Stimulated activated CD8-positive, alpha-beta memory T cell treated with anti-CD3 and anti-CD28 coated beads, Interleukin-7, amount 100 ng/mL, for 4 hours (primary cell): ENCODE measurements at places on chromosomes 2 and 18.

- no peak for DNase-seq
Measured at GRCh38 chr2:207674826-207675225, 36.6 kb upstream of the CCNYL1 start.

GRCh38 chr2:153077311-153077710 lies 358.9 kb downstream of the ARL6IP6 start:
- DNase-seq: no peak

- no peak for DNase-seq
Measured at GRCh38 chr2:84653302-84653701, 137.0 kb downstream of the DNAH6 start.

- DNase-seq: no peak
Measured at GRCh38 chr2:127790694-127791529, 20.1 kb downstream of the WDR33 start.

DNA sequence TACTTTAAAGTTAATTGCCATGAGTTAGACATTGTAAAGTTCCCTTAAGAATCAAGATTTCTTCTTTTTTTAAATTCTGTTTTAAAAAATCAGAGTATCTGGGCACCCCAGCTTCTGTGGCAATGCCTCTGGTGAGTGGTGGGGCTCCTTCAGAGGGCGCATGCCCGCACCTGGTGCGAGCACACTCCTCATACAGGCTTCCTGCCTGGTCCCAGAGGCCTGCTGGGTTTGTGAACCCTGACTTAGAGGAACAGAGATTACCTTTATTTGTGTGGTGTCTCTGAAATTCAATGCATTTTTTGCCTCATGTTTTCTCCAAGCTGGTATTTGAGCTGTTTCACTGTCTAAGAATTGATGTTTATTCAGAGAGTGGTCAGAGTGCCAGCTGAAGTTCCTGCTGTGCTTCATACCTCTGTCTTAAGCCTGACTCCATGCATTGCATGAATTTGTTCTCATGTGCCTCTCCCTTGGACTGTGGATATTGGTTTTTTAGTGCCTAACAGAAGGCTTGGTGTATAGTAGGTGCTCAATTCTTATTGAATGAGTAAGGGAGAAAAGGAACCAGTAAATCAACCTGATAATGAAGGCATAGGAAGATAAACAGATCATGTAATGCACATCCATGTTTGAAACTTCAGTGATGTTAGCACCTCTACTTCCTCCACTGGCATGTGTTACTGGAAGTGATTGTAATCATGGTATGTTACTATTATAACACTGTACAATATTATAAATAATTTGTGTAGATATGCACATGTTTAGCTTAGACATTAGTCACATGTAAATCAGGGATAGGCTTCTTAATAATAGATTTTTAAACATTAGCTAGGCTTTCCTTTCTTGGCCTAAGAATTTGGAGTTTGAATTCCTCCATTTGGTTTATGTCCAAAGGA lies 29.0 kb downstream of the PHLPP1 start:
- no peak for DNase-seq

DNA sequence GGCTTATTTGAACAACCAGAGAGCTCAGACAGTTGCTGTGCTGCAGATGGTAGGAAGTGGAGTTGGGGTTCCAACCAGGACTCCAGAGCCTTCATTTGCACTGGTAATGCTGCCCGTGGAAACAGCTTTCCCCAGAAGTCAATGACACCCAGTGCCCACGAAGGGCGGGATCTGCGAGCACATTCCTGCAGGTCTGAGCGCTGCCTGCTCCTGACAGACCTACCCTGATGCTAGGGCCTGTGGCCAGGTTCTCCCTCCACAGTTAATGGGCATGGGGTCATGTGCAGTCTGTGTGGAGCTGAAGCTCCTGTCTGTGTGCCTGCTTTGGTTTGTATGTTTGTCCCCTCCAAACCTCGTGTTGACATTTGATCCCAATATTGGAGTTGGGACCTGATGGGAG lies 299.0 kb upstream of the HS6ST1 start:
- DNase-seq: no peak

GRCh38 chr2:217813828-217814227 lies 189.0 kb downstream of the TNS1 start:
- DNase-seq: no peak

DNA sequence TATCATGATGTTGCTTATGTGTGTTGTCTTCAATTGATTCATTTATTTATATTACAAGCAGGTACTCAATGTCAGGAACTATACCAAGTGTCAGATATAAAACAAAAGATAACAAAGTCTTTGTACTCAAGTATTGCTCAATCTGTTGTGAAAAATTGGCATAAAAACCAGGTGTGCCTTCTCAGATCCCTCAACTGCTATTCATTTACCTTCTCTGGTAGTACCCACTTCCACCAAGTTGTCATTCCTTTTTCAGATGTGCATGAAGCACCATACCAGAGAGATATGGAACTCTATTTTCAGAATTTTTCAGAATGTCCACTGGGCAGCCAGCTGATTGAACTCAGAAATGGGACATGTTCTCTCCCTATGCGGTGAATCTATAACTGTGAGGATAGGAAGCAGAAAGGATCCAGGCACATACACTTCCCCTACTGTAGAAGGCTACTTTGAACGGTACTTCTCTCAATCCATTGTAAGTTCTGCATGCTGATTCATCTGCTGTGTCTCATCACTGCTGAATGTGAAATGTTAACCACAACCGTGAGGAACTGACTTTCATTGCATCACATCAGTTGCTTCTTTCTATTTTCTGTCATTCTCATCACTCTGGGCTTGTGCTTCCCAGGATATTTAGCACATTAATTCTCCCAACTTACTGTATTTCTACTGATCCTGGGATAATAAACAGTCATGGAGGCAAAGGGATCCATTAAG lies 1621.3 kb downstream of the SUCLG1 start:
- no peak for DNase-seq

DNA sequence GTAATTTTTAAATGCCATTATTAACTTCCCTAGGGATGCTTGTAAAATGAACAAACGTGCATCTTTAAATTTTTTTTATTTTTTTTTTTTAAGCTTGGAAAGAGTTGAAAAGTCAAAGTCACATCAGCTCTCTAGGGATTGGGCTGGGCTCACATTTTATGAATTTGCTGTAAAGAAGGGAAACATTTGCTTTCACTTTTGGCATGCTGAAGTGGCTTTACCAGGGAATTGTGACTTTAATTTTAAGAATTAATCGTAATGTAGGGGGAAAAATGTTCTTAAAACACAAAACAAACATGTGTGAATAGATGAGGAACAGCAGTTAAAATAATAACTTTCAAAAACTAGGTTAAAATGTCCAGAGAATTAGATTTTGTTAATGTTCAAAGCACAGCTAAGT lies 123.0 kb downstream of the AGAP1 start:
- no peak for DNase-seq

DNA sequence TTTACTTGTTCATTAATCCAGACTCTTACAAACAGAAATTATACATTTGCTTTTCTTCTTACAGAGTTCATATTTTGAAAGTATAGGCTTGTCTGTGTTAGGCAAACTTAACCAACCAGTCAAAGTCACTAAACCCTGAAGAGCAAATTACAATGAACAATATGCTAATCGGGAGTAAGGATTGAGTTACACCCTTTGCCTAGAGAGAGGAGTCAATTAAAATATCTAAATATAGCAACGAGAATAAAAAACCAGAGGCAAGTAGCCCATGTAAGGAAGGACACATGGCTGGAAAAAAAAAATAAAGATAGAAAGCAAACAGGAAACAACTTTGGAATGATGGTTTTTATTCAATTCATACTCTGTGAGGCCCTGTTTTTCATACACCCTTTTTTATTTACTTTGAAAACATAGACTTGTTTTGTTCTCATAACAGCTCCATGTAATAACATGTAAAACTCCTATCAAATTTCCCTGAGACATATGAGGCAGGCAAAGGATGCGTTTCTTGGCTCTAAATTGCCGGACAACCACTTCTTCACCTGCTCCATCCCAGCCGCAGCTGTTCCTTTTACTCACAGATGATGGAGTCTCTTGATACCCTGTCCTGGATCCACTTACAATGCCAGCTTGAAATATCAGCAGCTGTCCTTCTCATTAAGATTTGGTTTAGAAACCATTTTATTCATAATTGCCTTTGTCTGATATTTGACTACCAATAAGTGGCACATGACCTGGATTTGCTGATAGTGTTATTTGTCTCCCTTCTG lies 767.7 kb upstream of the GCFC2 start:
- DNase-seq: no peak

DNA sequence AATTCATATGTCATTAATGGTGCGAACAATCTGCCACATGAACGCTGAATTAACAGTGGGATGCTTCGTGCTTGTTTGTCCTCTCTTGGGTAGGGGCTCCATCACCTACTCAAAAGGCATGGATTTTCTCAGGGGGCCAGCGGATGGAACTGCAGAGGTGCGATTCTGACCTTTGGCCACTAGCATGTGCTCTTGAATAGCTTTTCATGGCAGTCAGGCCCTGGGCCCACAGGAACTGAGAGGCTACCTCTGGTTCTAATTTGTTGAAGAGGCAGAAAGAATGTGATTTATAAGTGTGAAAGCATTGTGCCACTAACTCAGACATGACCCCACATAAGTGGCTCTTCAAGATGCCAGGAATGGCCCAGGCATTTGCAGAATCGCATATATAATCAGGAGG lies 283.2 kb downstream of the INSIG2 start:
- no peak for DNase-seq

DNA sequence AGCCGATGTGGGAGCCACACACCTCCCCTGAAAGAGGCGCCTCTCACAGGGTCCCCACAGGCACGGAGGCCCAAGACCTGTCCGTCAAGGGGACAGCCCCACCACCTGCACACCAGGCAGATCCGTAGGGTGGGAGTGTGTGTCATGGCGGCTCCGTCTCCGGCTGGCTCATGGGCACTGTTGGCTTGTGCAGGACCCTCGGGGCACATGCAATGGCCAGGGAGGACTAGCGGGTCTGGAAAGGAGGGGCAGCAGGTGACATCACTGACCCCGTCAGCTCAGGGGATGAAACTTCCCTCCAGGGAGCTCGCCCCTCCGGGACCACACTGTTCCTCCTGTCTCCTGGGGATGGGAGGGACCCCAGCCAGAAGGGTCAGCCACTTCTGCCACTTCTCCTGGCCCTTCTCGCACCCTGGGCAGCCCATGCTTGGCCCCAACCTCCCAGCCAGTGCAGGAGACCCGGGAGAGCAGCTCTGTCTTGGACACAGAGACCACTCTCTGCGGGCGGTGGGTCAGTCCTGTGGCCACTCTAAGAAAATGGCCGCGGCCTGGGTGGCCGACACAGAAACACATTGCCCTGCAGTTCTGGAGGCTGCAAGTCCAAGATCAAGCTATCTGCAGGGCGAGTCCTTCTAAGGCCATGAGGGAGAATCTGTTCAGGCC lies 75.1 kb upstream of the TWIST2 start:
- no peak for DNase-seq
